Ovary (tissue), 10 donors: ENCODE measurements at places on chromosomes 5 and 9.

GRCh38 chr9:81969971-81970370 is 18.6 kb upstream of the SPATA31D1 start:
- H3K36me3 ChIP-seq: no peaks in the 10 kb centered on the region
- H3K27me3 ChIP-seq: no peaks in the 10 kb centered on the region
- H3K4me1 ChIP-seq: no peaks in the 10 kb centered on the region

DNA sequence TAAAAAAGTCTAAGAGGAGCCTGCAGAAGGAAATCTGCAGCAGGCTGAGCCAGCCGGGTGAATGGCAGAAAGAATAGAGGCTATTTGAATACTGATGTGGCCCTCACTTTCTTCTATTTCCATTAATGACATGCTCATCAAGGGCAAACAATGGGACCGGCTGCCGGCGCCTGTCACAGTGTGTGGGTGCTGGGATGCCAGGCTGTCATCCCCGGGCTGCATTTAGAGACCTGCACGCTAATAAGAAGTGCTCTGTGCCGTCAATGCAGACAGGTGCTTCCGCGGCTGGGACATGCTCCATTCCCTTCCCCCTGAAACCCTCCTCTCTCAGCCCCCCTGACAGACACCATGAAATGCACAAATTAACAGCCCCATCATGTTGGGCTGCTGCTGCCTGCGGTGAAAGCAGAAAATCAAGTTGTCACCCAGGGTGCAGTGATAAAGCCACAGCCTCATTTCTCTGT is 217.7 kb upstream of the TBCA start:
- no peak for DNase-seq
- no peaks in the 10 kb centered on the region for H3K4me1 ChIP-seq
- no peaks in the 10 kb centered on the region for H3K36me3 ChIP-seq
- no peak overlapping the region for H3K27ac ChIP-seq
- H3K4me3 ChIP-seq: no peak overlapping the region
- H3K27me3 ChIP-seq: no peaks in the 10 kb centered on the region

DNA sequence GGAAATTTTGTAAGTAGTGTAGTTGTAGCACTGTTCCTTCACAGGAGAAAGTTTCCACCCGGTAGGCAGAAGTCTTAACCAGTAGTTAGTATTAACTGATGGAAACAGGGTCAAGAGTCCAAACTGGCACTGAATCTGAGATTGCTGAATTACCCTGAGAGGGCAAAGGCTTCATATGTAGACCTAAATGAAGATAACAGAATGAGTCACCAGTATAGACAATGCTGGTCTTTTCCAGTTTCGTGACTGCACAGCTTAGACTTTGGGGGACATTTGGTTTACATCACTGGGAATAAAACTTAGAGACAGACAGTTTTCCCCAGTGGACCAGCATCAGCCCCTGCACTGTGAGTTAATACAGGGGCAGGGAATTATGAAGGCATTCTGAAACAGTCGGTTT is 60.5 kb downstream of the PCSK5 start:
- H3K27ac ChIP-seq: no peak overlapping the region
- DNase-seq: no peak
- H3K36me3 ChIP-seq: no peaks in the 10 kb centered on the region
- H3K4me1 ChIP-seq: peaks cover 3% of the 10 kb centered on the region
- no peak overlapping the region for H3K4me3 ChIP-seq
- no peaks in the 10 kb centered on the region for H3K27me3 ChIP-seq

DNA sequence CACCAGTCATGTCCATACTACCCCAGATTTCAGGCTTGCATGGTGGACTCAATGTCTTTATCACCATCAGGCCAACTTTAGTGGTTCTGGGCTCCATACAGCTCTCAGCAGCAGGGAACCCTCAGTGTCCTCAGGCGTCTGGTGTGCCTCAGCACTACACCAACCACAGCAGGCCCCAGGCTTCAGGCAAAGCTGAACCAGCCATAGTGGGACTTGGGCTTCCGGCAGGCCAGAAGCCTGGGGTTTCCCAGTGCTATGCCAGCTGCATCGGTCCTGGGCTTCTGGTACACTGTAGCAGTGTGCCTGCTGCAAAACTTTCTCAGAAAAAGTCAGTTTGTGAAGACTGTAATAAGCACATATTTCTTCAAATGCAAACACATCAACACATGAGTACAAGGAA is 11.0 kb upstream of the ZDHHC21 start:
- H3K27me3 ChIP-seq: no peaks in the 10 kb centered on the region
- no peak for DNase-seq
- H3K4me3 ChIP-seq: no peak overlapping the region
- H3K4me1 ChIP-seq: no peaks in the 10 kb centered on the region
- no peaks in the 10 kb centered on the region for H3K36me3 ChIP-seq
- no peak overlapping the region for H3K27ac ChIP-seq
